ENCODE measurements at places on chromosomes 2 and 18.

- DNase-seq = no peak
Observed at GRCh38 chr18:58098706-58099105, 54.7 kb downstream of the NEDD4L start.

GRCh38 chr2:25014631-25015030, 27.2 kb upstream of the EFR3B start:
- no peak for DNase-seq

GRCh38 chr2:220930271-220931076, 641.6 kb downstream of the EPHA4 start:
- peak; percentile 16 for DNase-seq

- no peak for DNase-seq
Observed at GRCh38 chr18:70377317-70377799, 88.5 kb downstream of the SOCS6 start.

GRCh38 chr2:209917154-209917771, 85.2 kb upstream of the RPE start:
- no peak for DNase-seq

- no peak for DNase-seq
Observed at GRCh38 chr2:128984081-128984480, 665.4 kb upstream of the HS6ST1 start.

DNA sequence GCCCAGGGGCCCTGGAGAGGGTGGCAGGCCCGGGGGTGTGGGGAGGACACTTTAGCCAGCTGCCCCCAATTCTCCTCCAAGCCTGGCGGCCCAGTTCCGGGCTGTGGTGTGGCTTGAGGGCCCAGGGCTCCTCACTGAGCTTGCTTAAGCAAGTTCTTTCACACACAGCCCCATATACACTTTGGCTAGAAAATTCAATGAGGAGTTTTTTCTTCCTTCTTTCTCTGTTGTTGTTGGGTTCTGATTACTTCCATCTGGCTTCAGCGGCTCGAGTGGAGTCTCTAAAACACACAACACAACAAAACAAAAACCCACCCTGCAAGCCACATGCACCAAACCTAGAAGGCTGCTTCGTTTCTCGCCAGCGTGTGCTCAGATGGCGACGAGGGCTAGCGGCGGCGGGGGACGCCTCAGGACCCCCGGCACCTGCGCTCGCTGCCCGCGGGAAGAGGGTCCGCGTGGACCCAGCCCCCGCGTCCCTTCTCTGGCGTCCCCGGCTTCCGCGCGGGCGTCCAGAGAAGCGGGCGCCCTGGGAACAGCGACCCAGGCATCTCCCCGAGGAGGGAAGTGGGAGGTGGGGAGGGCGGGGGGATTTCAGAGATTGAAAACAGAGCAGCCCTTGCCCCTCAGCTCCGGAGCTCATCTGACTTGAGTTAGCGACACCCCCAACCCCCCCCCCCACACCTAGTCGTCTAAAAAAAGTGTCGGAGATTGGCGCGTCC, 577 bp upstream of the GLI2 start:
- DNase-seq = peak; percentile 92

- DNase-seq = peak; percentile 38
Observed at GRCh38 chr2:177548636-177549035, 156.1 kb downstream of the AGPS start.

GRCh38 chr2:212489719-212490346, 48.8 kb downstream of the ERBB4 start:
- no peak for DNase-seq

GRCh38 chr2:71933467-71934319, 214.0 kb downstream of the CYP26B1 start:
- no peak for DNase-seq

DNA sequence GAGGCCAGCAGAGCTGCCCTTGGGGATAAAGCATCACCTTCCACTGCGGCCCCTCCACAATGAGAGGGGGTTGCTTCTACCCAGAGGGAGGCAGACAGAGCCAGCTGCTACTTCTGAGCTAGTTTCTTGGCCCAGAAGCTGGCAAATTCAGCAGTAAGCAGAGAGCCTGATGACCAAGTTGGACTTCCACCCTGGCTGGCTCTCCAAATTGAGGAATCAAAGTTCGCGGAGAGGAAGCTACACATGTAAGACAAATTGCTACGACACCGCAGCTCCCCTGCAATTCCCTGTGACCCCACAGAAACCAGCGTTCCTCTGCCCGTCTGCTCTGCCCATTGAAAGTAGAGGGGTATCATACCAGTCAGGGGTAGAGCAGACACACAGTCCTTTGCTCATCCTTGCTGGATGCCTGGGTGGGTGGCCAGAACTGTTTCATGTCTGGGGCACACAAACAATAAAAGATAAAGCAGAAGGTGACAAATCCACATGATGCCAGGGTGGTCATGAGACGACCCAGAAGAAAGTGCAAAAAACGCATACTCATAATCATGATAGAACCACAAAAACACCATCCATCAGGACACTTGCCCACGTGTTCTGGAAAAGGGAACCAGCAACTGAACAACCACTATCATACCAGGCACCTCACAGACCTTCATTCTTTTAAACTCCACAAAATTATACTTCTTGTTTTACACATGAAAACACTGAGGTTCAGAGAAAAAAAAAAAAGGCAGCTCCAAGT, 5.4 kb downstream of the TFCP2L1 start:
- no peak for DNase-seq

- no peak for DNase-seq
Observed at GRCh38 chr2:134099273-134099672, 154.6 kb upstream of the MGAT5 start.

- peak; percentile 36 for DNase-seq
Observed at GRCh38 chr2:71277536-71278103, 50.7 kb upstream of the PAIP2B start.

GRCh38 chr2:73033766-73034381, 37.6 kb downstream of the SFXN5 start:
- DNase-seq = no peak

GRCh38 chr2:188395903-188396689, 104.4 kb downstream of the GULP1 start:
- DNase-seq = peak; percentile 77

- peak; percentile 90 for DNase-seq
Observed at GRCh38 chr18:62526098-62527025, 3.5 kb downstream of the ZCCHC2 start.

- DNase-seq = no peak
Observed at GRCh38 chr2:37568565-37568964, 102.9 kb downstream of the CDC42EP3 start.

DNA sequence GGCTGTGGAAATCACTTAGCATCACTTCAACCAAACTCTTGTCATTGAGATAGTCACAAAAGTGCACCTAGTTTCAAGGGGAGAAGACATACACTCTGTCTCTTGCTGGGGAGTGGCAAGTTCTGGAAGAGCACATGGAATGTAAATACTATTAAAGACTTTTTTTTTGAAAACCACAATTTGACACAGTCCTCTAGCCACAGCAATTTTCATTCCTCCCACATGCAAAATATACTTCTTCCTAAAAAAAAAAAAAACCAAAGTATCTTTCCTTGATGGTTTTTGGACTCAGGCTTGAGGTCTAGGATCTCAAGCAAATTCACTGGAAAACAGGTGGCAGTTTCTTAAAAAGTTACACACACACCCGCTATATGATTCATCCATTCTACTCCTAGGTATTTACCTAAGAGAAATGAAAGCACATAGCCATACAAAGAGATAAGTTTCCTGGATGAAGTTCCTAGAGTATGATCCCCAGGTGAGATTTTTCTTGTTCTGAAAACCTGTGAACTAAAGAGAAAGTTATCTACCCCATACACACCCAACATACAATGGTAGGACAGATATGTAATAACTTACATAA, 295.8 kb downstream of the SP3 start:
- no peak for DNase-seq

GRCh38 chr18:58097121-58097906, 53.3 kb downstream of the NEDD4L start:
- DNase-seq = no peak

GRCh38 chr2:157785200-157785599, 90.9 kb downstream of the ACVR1 start:
- peak; percentile 46 for DNase-seq

GRCh38 chr2:153519257-153519875, 40.8 kb upstream of the RPRM start:
- peak; percentile 53 for DNase-seq

GRCh38 chr2:44940732-44941464, 604 bp upstream of the SIX3 start:
- no peak for DNase-seq

DNA sequence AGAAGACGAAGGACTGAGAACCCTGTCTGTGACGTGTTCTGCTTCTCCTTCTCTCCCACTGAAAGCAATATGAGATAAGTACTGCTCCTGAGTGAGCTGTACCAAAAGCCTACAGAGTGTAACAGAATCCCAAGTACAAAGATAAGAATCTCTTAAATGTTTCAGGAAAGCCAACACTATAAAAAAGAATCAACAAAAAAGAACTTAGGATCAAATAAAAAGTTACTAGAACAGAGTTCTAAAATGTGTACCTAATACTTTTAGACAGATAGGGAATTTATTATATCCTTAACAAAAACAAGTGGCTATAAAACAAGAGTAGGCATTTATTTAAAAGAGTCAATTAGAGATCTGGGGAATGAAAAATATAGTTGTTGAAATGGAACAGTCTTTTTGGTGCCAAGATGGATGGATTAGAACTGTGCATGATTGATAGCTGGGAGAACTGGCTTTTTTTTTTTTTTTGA, 49.0 kb downstream of the NCOA1 start:
- no peak for DNase-seq

- no peak for DNase-seq
Observed at GRCh38 chr2:237568121-237568660, 1.8 kb downstream of the PRLH start.

DNA sequence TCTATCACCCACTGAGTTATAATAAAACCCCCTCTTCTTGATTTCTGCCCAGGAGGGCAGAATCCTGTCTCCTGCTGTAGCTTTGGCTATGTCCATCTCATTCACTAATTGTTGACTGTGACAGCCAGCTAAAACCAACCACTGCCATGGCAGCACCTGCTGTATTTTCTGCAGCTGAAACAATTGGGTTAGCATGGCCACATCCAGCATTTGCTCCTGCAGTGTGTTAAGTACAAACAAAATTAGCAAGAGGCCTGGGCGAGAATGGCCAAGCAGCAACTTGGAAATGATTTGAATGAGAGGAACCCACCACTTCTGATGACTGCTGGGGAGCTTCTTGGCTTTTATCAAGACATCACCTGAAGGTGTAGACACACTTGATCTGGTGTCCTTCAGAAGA, 89.4 kb upstream of the LRRTM1 start:
- DNase-seq = no peak

DNA sequence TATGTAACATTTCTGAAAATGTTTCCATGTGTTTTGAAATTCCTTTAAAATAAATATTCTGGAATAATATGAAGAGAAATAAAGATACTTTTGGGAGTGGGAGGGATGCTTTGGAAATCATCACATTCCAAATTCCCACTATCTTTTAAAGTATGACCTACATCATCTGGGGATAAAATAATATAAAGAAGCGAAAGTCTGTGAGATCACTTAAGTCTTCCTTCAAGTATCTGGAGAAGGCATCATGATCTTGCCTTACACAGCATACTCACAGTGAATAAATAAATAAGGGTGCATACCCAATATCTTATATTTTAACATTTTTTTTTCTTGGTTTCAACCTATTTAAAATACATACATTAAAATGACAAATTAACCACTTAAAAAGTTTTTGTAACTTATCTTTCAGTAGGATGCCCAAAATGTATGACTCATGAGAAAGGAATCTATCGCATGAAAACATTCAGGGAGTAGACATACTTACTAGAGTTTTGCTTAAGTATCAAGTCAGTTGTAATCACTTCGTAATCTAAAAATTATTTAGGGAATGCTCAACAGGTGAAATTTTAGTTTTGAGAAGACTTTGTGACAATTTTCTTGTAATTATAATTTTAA, 248.3 kb upstream of the COL3A1 start:
- DNase-seq = peak; percentile 69

DNA sequence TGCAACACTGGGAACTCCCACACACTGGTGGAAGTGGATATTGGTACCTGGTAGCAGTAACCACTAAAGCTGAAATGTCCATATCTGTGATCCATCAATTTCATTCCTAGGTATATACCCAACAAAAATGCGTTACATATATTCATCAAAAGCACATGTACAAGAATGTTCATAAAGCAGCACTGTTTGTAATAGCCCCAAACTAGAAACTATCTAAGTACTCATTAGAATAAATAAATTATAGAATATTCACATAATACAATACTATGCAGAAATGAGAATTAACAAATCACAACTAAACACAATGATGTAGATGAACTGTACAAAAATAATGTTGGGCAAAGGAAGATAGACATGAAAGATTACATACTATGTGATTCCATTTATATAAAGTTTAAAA, 11.1 kb upstream of the TLK1 start:
- DNase-seq = no peak

DNA sequence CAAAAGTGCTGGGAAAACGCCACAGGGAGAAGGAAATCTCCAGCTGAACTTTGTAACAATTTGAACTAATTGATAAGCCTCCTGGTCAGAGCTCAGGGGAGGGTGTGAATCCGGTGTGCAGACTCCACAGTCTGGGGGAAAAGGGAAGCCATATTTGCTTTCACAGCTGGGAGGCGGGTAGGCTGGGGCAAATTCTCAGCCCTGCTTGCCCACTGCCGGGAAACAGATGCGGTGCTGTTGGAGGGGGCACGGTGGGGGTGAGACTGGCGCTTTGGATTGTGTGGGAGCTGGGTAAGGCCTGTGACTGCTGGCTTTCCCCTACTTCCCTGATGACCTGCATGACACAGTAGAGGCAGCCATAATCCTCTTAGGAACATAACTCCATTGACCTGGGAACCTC, 134.8 kb downstream of the ADCYAP1 start:
- DNase-seq = no peak

DNA sequence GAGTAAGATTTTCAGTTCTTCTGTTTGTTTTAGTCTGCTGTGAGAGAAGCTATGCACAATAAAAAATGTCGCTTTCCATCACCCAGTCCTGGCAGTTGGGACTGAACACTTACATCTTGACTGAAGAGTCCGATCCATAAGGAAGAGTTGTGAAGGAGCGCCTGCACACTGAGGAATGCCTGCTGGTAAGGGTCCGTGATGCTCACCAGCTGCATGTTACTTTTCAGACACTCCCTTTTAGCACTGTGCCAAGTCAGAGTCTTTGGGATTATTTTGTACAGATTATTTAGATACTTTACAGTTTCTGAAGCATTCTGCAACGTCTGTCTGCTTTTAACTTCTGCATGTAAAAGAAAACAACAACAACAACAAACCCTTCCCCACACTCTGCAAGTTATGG, 42.6 kb upstream of the CD302 start:
- no peak for DNase-seq
